Mucosa of descending colon (tissue), 3 donors: ENCODE measurements at places on chromosomes 1 and 21. TPM values are rescaled to one million over a fixed set of nuclear protein-coding genes. Genes with fewer than 3 reads are reported as not detected.

DNA sequence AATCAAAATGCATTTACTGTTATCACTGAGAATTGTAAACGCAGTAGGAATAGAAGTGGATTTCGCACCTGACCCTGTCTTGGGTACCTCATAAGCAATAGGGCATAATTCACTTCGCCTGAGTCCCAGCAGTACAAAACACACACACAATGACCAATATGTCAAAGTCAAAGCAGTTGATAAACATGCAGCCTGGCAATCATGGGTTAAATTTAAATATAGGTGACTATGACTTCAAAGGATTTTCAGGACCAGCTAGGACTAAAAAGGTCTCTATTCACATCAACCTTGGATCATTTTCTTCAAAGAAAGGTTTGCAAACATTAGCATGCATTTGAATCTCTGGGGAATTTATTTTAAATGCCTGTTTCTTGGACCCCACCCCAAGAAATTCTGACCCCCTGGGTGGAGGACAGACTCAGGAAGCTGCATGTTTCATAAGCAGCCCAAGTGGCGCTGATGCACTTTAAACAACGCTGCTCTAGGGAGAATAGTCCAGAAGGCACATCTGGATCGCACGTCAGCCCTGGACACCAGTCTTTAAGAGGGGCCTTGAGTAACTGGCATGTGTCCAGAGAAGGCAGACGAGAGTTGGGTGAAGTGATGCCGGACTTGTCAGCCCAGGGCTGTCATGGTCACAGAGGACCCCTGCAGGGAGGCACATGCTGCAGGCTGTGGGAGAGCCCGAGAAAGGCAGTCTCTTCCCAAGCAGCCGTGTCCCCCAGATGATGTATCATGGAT lies 55.7 kb upstream of the EFHD2 start:
- no peak for DNase-seq

DNA sequence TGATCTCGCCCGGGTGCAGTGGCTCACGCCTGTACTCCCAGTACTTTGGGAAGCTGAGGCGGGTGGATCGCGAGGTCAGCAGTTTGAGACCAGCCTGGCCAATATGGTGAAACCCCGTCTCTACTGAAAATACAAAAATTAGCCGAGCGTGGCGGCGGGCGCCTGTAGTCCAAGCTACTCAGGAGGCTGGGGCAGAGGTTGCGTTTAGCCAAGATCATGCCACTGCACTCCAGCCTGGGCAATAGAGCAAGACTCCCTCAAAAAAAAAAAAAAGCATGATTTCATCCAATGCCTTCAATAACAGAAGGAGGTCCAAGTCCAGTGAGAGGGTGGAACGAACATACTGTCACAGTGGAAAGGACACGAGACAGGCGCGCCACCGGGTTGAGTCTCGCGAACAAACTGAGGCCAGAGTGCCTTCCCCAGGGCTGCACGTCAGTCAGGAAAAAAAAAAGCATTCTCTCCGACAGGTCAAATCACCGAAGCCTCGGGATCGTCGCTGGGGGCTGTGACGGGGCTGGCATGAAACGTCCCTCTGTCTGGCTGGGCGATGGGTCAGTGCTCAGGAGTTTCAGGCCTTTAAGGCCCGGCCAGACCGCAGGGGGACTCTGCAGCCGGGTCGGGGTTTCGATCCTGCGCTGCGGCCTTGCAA lies 8.4 kb upstream of the CROCC start:
- DNase-seq = peak; percentile 57

DNA sequence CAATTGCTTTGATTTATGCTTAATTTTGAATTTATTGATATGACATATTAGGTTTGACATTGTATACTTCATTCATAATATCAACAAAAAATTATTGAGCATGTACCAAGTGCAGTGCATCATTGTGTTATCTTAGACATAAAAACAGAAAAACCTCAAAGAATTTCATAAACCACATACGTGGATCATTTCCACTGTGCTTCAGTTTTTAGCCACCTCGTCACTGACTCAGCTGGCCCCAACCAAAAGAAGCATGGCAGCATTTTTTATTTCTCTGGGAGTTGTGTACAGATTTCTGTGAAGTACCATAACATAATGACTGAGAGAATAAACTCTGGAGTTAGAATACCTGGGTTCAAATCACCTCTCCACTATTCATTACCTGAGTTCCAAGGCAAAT lies 95.6 kb upstream of the C1orf87 start:
- no peak for DNase-seq

The KRTAP10-1 gene
- not detected for total RNA-seq

DNA sequence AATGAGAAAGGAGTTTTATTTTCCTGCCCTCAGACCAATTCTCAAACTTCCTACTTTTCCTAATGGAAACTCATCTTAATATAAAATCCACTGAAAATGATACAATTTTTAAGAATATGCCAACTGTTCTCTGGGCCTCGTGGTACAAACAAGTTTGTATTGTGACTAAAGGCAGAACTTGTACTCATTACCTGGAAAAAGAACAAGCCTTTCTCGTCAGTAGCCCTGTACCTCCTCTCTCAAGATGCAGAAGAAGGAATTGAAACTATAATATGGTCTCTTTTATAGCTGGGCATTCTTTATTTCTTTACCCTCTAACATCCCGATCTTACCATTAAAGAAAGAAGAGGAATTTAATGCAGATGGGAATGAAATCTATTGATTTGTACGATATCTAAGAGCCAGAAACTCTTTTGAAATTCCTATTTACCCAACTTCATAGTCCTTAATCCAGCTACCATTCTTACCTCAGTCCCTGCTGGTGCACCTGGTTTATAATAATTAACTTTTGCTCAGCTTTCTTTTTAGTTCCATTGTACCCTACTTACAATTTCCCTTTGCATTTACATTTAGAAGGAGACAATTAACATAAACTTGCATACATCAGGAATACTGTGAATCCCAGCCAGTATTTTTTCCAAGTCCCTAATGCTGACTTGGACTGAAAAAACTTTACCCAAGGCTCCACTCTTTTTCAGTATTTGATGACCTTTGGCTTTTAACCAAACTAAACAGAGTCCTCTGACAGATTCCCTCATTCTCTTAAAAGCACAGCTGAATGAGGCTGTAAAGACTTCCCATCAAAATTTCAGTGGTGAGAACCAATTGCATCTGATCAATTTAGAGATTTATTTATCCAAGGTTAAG lies 1162.4 kb downstream of the BRINP3 start:
- no peak for DNase-seq

The MINDY1 gene
- 44.5 TPM for total RNA-seq

The NPHS2 gene
- not detected for total RNA-seq

GRCh38 chr1:33297911-33298622 lies 22.8 kb downstream of the A3GALT2 start:
- no peak for DNase-seq

The HPDL gene
- 8.8 TPM for total RNA-seq

GRCh38 chr21:37459575-37459974 lies 93.0 kb downstream of the DYRK1A start:
- no peak for DNase-seq

GRCh38 chr1:160251011-160251410 lies 11.3 kb downstream of the DCAF8 start:
- no peak for DNase-seq

The C4BPA gene
- total RNA-seq = 1.5 TPM

DNA sequence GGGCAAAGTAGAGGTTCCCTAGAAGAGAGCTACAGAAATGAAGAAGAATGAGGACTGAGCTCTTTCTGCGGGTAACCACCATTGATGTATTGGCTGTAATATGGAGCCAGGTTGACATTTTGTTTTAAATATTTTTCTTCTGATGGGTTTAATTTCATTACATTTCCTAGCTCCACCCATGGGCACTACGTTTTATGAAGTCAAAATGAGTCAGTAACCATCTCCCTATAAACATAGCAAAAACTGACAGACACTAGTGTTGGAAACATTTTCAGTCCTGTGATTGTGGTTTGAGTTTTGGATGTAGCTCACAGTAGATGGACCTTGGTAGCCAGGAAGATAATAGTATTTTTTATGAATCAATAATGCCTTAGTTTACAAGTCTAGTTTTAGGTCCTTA lies 470.4 kb upstream of the B3GALT2 start:
- no peak for DNase-seq

DNA sequence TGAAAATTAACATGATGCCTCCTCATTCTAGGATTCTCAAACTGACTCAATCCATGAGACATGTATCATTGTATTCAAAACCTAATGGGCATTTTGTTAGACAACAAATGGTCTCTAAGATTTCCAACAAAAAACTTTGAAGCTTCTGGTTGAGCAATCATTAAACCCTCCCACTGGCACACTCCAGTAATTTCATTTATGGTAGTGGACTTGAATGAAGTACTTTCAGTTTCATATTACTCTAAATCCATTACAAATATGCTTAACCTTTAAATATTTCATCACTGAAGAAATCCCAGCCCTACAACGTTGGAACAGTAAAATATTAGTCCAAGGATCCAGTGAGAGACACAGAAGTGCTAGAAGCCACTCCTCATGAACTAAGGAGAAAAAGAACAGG lies 43.5 kb downstream of the GBP6 start:
- DNase-seq = no peak

DNA sequence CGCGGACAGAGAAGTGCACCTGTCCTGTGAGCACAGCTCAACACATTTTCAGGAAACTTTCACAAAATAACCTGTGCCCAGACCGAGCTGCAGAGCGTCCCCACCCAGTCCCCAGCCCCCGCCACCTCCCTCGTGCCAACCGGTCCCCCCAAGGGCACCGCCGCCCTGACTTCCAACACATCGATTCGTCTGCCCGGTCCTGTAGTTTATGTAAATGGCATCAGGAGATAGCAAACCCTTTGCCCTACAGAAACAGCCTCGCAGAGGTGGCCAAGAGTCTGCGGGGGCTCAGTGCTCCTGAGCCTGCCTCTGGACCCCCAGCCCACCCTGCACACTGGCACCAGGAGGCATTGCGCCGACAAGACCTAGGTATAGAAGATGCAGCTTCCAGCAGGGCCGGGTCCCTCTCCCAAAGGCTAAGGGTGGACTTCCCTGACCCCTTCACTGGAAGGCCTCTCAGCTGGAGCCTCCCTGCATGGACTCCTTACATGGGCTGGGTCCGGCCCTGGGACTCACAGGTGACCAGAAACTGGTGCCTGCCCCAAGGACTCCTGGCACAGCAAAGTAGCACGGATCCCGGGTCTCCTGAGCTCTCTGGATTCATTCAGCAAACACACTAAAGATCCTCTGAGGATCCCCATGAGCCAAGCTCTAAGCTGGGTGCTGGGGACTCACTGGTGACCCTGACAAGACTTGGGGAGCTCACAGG lies 6.6 kb upstream of the PLEKHG5 start:
- no peak for DNase-seq

- DNase-seq = no peak
These were observed 6.7 kb downstream of the DAP3 start for GRCh38 chr1:155695608-155696007.

GRCh38 chr1:82597649-82598048 lies 796.9 kb downstream of the ADGRL2 start:
- DNase-seq = no peak

DNA sequence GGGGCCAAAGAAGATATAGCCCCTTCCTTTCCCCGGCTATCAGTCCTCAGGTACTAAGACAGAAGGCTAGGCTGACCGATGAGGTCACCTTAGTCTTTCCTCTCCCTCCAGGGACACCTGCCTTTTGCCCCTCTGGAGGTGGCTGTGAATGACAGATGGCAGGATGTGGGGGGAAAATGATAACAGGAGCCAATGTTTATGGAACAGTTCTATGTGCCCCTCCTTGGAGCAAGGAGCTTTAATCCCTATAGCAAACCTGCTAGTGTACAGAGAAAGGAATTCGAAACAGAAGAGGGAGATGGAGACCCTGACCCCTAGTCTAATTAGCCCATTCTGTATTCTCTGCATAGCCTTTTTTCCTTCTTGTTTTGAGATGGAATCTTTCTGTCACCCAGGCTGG lies 28.1 kb downstream of the SERINC2 start:
- no peak for DNase-seq

- DNase-seq = no peak
These were observed 1.6 kb upstream of the TAS1R2 start for GRCh38 chr1:18861082-18861481.

The SLAMF8 gene
- 8.7 TPM for total RNA-seq

- DNase-seq = no peak
These were observed 39.0 kb upstream of the LMX1A start for GRCh38 chr1:165395478-165395877.

The TP73 gene
- total RNA-seq = 0.63 TPM

The IL24 gene
- total RNA-seq = not detected

DNA sequence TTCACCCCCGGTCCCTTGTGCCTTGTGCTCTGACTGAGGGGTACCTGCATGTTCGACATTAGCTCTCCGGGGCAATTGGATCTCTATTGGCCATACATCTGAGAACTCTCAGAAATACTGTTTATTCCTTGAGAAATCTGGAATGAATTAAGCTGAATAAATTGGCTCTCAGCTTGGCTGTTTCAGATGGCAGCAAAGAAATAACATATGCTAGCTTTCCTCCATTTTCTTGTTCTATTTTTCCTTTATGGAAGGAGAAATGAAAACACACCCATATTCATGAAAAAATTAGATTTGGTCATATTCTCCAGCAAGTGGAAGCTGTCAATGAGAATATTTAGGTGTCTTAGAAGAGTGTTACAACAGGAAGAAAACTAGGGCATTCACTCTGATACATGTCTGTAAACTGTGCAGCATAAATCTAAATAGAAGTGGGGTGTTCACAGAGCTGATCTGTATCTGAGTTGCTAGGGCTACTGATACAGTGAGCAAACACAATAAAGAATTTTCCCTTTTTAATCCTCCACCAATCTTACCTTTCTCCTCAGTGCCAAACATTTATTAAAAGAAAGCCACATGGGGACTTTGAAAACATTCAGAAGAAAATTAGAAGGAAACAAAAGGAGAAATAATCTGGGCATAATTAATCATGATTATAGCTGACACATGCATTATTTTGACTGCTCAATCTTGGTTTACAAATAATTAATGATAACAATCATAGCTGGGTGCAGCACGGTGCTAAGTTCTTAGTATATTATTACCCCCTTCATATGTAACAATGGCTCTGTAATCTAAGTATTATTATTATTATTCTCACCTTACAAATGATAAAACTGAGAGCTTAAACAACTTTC lies 671.9 kb upstream of the USP24 start:
- no peak for DNase-seq

The ZSWIM5 gene
- total RNA-seq = 16.5 TPM

- no peak for DNase-seq
These were observed 65.7 kb downstream of the NENF start for GRCh38 chr1:212498283-212499040.

DNA sequence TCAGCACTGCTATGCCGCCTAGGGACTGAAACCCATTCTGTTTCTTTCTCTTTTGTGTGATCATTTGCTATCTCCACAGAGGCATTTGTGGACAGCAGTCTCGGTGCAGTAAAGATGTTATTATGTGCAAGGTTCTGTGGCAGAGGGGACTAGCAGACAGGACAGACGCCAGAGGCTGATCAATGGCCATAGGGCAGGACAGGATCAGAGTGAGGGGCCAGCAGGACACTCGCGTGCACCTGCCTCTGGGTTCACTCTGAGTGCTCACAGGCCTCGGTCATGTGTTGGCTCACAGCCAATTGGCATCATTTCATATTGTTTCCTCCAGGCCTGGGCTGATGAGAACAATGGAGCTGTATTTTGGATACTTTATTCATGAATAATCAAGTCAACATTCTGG lies 212.6 kb downstream of the TGFB2 start:
- DNase-seq = no peak

- DNase-seq = no peak
These were observed 29.8 kb downstream of the BEND5 start for GRCh38 chr1:48746906-48747305.

The PYHIN1 gene
- total RNA-seq = 0.98 TPM

The PAQR6 gene
- 1.9 TPM for total RNA-seq

GRCh38 chr21:45555557-45556301 lies 13.5 kb upstream of the SLC19A1 start:
- DNase-seq = peak; percentile 91
